DMS79 treated with DMSO at 0.1 percent for 48 hours (cell line): ENCODE measurements at places on chromosomes 5 and 9.

DNA sequence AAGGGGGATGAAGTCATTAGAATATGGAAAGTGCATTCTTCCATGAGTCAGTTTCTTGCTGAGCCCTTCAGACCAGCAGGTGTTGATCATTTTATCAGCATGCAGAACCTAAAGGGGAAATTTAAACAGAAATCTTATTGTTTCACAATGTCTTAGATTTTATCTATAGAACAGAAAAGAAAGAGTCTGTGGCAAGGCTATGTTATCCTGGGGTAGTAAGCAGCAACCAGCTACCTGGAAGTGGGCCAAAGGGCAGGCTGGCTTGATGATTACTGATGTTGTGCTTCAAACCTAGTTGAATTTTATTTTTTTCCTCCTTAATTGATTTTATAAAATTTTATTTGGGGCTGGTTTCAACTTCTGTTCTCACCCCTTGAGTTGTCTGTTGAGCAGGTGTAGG, 101.5 kb downstream of the LRRC70 start:
- no peak for DNase-seq

- DNase-seq, result peak; percentile 25
Observed at GRCh38 chr5:160516696-160517530, 95.3 kb downstream of the PTTG1 start.

GRCh38 chr9:85228111-85228855, 513.5 kb downstream of the AGTPBP1 start:
- no peak for DNase-seq

- DNase-seq, result no peak
Observed at GRCh38 chr5:44387921-44388320, 1.3 kb downstream of the FGF10 start.

GRCh38 chr5:136613230-136613629, 247.9 kb upstream of the TRPC7 start:
- DNase-seq, result no peak

DNA sequence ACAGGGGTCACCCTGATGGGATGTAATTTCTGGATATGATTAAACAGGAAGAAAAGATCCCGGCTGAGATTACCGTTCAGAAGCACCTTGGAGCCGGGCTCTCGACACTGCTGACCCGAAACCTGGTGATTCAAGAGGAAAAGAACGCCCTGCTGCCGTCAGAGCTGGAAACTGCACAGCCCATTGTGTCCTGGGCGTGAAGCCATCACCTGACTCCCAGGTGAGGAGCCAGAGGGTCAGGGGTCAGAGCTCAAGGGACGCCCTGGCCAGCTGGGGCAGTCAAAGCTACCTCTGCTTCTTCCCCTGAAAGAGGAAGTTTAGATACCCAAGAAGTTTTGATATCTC, 17.8 kb upstream of the SLC12A7 start:
- DNase-seq, result peak; percentile 18

DNA sequence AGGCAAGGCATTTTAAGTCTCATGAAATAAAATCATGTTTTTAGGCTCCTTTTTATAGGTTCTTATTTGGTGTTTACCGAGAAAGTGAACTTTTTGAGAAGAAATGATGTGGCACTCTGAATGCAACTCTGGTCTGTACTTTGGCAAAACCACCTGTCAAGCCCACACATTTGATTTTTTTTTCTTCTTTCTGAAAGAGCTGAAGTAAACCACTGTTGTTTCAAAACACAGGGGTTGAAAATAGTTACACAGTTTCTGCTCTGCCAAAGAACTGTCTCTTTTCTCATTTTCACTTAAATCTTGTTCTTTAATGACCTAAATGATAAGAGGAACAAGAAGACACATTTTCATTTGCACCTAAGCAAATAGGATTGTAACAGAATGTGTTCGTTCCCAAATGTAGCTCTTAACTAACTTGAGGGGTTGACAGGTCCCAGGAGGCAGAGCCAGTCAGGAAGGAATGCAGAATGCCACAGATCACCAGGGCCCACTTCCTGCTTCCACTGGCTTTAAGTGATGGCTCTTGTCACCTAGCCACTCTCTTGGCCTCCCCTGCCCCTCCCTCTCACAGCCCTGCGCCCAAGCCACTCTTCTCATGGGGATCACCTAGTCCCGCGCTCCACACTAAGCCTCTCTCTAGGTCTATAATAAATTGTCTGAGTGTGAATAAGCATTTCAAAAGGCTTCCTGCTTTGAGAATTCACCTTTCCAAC, 47.3 kb downstream of the MED27 start:
- peak; percentile 42 for DNase-seq

DNA sequence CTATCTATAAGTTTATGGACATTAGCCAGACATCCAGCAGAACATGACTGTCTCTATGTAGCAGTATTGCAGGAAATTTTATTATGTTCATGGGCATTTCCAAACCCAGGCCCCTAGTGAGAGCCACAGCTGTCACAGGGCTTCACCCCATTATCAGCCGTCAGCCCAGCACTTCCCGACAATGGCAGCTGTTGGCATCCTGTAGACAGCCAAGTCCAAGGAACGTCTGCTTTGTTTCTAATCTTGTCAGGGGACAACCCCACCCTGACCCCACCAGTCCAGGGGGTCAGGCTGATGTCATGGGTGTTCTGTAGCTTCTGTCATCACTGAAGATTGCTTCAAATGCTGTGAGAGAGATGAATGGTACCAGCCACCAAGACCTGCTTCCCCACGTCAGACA, 565.3 kb upstream of the BRINP1 start:
- DNase-seq, result no peak

GRCh38 chr5:59569158-59569557, 324.4 kb downstream of the PDE4D start:
- no peak for DNase-seq

- no peak for DNase-seq
Observed at GRCh38 chr5:96881511-96882115, 5.3 kb downstream of the ERAP2 start.

GRCh38 chr9:137621131-137621757, 2.4 kb downstream of the EHMT1 start:
- DNase-seq, result no peak

- DNase-seq, result no peak
Observed at GRCh38 chr5:103454770-103455169, 107.8 kb downstream of the NUDT12 start.

GRCh38 chr5:60066502-60066901, 173.0 kb upstream of the PDE4D start:
- DNase-seq, result no peak

GRCh38 chr9:91084896-91085516, 276.7 kb downstream of the AUH start:
- DNase-seq, result no peak

- no peak for DNase-seq
Observed at GRCh38 chr5:168672016-168672415, 92.8 kb upstream of the PANK3 start.
